AG09309 (cell line): ENCODE measurements at places on chromosomes 6 and 20.

- no peak for DNase-seq
Measured at GRCh38 chr6:28343898-28344677, 5.7 kb upstream of the ZKSCAN3 start.

GRCh38 chr6:13504611-13505344 is 17.4 kb upstream of the GFOD1 start:
- no peak for DNase-seq

DNA sequence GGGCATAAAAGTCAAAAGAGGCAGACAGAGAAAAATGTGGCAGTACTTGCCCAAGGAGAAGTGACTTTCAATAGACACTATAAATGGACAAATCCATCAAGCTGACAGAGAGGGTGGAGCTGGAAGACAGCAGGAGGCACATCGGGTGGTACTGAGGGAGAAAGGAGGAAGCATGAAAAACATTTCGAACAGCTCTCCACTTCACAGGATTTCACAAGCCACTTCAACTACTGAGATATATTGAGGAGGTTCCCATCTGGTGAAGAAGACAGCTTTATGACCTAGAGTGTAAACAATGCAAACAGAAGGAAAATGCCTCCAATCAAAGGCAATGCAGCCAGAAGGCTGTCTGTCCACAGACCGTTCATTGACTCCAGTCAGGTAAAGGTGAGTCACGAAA is 259.4 kb upstream of the ECI2 start:
- no peak for DNase-seq

DNA sequence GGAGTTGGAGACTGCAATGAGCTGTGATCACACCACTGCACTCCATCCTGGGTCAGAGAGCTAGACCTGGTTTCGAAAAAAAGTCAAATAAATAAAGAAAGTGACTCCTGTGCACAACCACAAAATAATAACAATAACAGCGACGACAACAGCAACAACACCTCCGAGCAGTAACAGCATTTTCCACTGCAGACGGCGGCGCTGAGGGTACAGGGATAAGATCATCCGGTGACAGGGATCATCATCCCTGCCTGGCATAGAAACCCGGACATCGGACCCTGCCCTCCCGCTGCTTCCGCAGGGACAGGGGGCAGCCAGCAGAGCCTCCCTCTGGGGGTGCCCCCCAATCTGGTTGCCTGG is 11.5 kb downstream of the SRXN1 start:
- DNase-seq: no peak

DNA sequence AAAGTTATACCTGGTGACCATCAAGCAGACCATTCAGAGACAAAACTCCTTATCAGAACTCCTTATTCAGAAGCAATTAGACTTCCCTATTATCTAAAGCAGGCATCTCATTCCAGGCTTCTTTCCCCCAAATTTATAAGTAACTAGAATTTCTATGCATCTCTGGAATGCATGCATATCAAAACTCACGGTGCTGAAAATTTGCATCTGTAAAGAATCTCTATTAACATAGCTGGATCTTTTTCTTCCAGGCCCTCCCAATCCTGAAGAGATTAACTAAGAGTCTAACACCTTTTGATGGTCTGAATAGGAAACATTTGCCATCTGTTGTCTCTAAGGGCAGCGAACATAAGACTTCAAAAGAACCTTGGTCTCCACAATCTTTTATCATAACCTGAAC is 22.8 kb upstream of the SLC52A3 start:
- DNase-seq: no peak

DNA sequence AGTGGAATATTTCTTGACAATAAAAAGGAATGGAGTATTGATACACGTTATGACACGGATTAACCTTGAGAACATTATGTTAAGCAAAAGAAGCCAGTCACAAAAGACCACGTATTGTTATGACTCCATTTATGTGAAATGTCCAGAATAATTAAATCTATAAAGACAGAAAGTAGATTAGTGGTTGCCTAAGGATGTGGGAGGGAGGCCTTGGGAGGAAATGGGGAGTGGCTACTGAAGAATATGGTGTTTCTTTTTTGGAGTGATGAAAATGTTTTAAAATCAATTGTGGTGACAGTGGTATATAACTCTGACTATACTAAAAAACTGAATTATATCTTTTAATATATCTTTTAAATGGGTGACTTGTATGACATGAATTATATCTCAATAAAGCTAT is 30.1 kb downstream of the TRPC4AP start:
- no peak for DNase-seq

DNA sequence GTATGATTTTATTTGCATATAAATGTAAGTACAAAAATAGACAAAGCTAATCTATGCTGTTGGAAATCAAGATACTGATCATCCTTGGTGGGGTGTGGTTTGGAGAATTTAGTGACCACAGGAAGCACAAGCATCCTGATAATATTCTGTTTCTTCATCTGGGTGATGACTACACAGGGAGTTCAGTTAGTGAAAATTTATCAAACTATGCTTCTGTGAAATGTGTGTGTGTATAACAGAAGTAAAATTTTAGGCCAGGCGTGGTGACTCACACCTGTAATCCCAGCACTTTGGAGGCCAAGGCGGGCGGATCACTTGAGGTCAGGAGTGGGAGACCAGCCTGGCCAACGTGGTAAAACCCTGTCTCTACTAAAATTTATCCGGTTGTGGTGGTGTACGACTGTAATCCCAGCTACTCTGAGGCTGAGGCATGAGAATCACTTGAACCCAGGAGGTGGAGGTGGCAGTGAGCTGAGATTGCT is 20.6 kb downstream of the ENPP3 start:
- peak; percentile 85 for DNase-seq

DNA sequence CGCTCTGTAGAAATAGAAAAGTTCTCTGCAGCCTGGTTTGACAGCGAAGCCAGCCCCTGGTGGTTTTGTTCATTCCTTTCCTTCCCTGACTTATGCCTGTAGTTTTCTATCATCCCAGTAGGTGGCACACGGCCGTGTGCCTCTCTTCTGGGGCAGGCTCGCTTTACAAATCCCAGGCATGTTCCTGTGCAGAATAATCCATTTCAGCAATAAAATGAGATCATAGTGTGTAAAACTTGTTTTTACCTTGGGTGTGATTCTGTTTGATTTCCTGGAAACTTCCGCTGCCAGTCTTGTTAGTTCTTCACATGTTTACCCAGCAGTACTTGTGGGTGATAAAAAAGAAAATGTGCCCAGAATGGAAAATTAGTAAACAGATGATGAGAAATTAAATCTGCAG is 7.4 kb upstream of the INSM1 start:
- DNase-seq: peak; percentile 20
